ENCODE measurements at places on chromosomes 3 and 15.
A peak's percentile ranks its signal among the peaks of the same experiment; 100 is the strongest.

GRCh38 chr15:91866971-91867372 lies 13.5 kb downstream of the SLCO3A1 start:
- DNase-seq, result no peak

DNA sequence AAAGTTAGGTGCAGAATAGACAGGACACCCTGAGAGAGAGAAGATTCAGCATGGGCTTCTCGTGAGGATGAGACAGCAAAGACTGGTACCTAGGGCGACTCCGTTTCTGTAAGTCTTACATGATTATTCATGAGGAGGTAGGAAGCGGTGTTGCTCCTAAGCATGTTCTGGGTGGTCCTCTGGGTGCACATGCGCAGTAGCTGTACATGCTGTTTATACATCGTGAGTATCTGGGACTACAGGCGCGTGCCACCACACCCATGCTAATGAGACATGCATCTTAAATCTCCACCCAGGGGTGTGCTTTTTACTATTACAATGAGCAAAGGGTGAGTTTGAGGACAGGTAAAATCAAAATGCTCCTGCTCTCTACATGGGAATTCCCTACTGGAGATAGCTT lies 12.3 kb downstream of the ALPK3 start:
- DNase-seq, result no peak

DNA sequence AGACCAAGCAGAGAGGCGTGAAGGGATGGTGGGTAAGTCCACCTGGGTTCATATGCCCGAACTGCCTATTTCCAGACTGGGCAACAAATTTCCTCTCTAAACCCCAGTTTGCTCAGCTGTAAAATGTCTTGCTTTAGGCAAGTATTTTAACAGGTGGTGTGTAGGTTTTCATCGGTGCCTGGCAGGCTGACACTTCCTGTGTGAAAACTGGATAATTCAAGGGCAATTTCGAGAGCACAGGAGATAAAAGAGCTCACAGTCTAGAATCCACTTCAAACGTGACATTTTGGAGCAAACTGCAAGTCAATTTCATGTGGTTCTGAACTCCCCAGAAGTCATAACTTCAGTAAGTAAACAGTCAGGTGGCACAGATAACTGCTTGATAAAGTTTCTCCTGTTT lies 112.2 kb downstream of the OXNAD1 start:
- no peak for DNase-seq

DNA sequence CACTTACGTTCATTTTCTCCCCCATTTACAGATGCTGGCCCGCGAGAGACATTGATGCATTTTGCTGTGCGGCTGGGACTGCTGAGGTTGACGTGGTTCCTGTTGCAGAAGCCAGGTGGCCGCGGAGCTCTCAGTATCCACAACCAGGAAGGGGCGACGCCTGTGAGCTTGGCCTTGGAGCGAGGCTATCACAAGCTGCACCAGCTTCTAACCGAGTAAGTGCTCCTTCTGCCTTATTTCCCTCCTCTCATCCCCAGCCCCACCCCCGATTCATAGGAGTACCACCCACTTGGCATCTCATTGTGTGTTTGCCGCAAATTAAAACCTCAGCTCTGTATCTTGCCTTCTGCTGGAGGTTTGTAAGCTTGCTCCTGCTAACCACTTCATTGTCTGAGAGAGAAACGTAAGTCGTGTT lies 163.3 kb downstream of the AKAP13 start:
- DNase-seq, result no peak

- no peak for DNase-seq
Observed at GRCh38 chr3:191873736-191874135, 412.8 kb downstream of the PYDC2 start.

- DNase-seq, result no peak
Observed at GRCh38 chr3:151371526-151371925, 13.0 kb downstream of the P2RY12 start.

- DNase-seq, result no peak
Observed at GRCh38 chr3:160369784-160370183, 29.2 kb downstream of the IFT80 start.

GRCh38 chr15:54681584-54681983 lies 515.2 kb downstream of the RSL24D1 start:
- DNase-seq, result no peak

- no peak for DNase-seq
Observed at GRCh38 chr3:23474580-23475357, 271.6 kb downstream of the UBE2E2 start.

GRCh38 chr3:93979850-93980676 lies at the start of gene ARL13B:
Gene ARL13B, plus strand, starts transcription at chr3:93980155. Its CDS starts 269 bp downstream, at chr3:93980424.
- DNase-seq, result peak; percentile 87

GRCh38 chr3:48926425-48927392 lies 8.1 kb downstream of the ARIH2 start:
- no peak for DNase-seq
